ENCODE measurements at places on chromosomes 3 and 15.

- no peak for DNase-seq
These were observed 106.5 kb downstream of the CHSY1 start for GRCh38 chr15:101145362-101145761.

DNA sequence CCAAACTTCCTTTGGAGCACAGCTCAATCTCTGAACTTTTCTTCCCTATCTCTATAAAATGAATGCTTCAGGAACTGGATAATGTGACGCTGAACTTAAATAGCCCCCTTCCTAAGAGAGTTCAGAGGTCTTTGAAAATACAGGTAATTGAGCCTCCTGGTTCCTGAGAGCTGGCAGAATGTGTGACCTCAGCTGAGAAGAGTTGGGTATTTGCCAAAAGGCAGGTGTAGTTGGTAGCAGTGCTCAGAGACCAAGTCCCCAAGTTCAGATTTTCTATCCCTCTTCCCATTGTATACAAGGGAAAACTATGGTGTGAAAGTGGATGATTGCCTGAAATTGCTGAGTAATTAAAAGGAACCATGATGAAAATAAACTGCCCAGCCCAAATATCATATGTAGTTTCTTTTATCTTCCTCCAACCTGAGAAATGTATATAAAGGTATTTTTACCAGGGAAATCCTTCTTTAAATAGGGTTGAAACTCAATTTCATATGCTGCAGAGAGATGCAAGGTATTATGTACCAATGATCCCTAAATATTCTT is 154.6 kb upstream of the ICE2 start:
- DNase-seq: no peak

DNA sequence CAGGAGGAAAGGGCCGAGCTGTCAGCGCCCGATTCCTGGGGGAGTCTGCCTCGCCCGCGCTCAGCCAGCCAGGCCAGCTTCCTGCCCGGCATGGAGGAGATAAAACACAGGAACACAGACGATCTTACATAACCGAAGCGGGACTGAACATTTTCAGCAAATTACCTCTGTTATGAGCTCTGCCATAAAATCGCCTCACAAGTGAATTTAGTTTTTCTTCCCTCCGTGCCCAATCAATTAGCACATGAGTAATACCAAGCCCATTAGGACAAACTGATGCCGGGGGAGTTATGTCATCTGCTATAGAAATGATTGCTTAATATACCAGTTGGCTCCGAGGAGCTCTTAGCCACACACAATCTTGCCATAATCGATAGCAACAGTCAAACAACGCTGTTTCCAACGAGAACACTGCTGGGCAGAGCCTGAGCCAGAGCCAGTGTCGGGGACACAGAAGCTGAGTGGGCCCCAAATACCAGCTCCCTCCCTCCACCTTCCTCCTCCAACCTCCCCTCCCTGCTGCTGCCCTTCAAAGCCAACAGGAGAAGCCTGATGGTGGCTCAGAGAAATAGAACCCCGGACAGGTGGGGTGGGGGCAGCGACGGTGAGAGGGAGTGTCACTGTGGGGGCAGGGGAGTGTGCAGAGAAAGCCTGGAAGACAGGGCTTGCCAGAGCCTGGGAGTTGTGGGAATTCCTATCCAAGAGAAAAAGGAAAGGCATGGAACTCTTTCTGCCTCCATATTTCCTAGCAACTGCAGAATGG is 279.4 kb upstream of the TLE3 start:
- peak; percentile 76 for DNase-seq

DNA sequence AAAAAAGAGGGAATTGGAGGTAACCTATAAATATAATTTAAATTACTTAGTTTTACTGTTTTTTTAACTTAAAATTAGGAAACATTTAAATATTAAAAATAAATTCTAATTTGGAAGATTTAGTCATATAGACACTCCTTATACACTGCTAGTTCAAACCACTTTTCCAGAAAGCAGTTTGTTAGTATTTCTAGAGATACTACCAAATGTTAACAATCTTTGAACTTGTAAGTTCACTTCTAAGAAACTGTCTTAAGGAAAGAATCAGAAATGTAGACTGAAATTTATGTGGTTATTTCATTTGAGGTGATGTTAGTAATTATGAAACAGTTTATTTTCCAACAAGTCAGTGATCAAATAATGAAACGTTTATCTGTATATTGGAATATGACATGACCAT is 22.7 kb downstream of the CTDSPL2 start:
- DNase-seq: no peak

GRCh38 chr15:62578546-62578945 is 413.5 kb upstream of the C2CD4B start:
- DNase-seq: no peak

DNA sequence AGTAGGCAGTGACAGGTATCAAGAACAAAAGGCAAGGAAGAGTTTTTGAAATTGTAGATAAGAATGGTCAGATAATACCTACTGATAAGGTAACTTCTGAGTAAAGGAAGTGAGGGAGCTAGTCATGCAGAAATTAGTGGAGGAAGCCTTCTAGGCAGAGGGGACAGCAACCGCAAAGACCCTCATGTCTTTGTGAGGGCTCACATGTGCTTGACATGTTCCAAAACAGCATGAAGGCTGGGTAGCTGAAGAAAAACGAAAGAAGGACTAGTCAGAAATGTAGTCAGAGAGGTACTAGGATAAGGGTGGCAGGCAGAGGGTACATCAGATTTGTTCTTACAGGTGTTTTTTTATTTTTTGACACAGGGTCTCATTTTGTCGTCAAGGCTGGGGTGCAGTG is 5.3 kb downstream of the SIN3A start:
- DNase-seq: no peak
